ENCODE measurements at places on chromosomes 1 and 21. TPM values are rescaled to one million over a fixed set of nuclear protein-coding genes. Genes with fewer than 3 reads are reported as not detected.

Gene LCE3E
- total RNA-seq = not detected

- H3K4me3 ChIP-seq = no peak overlapping the region
- DNase-seq = no peak
- no peaks in the 10 kb centered on the region for H3K36me3 ChIP-seq
- peaks cover 76% of the 10 kb centered on the region for H3K4me1 ChIP-seq
- peak overlapping the region; percentile 63 for H3K27ac ChIP-seq
Observed at GRCh38 chr1:109821831-109822745, 58.4 kb upstream of the EPS8L3 start.

Gene GBP5
- total RNA-seq = 5.4 TPM

DNA sequence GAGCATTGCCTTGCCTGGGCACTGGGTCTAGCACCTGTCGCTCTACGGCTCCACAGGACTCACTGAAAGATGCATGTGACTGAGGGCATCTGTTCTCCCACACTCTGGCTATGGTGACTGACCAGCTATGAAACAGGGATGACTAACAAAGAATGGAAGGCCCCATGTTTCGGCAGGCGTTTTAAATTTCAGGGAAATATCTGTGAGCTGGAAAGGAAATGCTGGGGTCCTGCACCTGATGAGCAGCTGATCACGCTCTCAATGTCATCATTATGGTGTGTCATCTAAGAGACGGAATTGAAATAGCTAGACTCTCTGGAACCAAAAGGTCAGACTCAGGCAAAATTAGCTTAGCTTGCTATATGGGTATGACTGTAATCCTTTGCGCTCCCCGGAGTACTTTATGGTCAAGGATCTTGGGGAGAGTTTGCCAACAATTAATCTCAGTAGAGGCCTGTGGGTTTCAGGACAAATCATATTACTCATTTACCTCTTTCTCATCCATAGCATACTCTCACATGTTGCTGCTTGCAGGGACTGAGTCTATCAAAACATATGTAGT is 24.5 kb upstream of the PALMD start:
- no peak overlapping the region for H3K4me3 ChIP-seq
- no peaks in the 10 kb centered on the region for H3K27me3 ChIP-seq
- H3K36me3 ChIP-seq = no peaks in the 10 kb centered on the region
- no peak for DNase-seq
- no peaks in the 10 kb centered on the region for H3K4me1 ChIP-seq

DNA sequence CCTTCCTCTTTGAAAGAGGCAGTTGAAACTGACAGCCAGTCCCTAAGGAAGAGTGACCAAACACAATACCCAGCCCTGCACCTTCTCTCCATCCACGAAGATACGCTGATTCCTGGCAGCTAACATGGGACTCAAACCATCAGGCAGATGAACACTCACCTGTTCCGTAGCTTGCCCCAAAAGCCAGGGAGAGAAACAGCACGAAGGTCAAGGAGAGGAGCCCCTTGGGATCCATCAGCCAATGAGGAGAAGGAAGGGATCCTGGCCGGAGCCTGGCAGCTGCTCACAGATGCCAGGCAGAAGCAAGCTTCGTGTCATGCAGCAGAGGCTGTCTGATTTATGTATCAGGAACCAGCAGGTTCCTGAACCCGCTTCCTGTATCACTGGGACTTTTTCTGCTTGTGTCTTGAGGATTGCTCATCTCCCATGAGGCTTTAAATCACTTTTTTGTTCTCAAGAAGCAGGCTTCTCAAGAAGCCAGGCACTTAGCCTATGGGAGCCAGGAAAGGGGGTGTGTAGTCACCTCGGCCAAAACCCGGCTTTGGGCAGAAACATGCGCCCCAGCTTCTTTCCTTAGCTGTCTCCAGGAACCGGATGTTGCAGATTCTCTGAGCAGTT is at the start of gene SLAMF1:
TSS of gene SLAMF1 (minus strand) at position 334 of the 618 bp plus-strand sequence. CDS start at position 235, 99 bp downstream.
- no peaks in the 10 kb centered on the region for H3K36me3 ChIP-seq
- no peaks in the 10 kb centered on the region for H3K27me3 ChIP-seq
- H3K4me1 ChIP-seq = no peaks in the 10 kb centered on the region

GRCh38 chr1:44050261-44050660 is 19.0 kb upstream of the SLC6A9 start:
- H3K36me3 ChIP-seq = no peaks in the 10 kb centered on the region
- no peak for DNase-seq
- H3K27ac ChIP-seq = no peak overlapping the region
- no peaks in the 10 kb centered on the region for H3K4me1 ChIP-seq
- H3K4me3 ChIP-seq = no peak overlapping the region

GRCh38 chr1:183148599-183148998 is 37.5 kb upstream of the LAMC2 start:
- H3K4me1 ChIP-seq = peaks cover 3% of the 10 kb centered on the region
- no peaks in the 10 kb centered on the region for H3K27me3 ChIP-seq
- no peak overlapping the region for H3K4me3 ChIP-seq
- no peak for DNase-seq
- H3K27ac ChIP-seq = peak overlapping the region; percentile 17

DNA sequence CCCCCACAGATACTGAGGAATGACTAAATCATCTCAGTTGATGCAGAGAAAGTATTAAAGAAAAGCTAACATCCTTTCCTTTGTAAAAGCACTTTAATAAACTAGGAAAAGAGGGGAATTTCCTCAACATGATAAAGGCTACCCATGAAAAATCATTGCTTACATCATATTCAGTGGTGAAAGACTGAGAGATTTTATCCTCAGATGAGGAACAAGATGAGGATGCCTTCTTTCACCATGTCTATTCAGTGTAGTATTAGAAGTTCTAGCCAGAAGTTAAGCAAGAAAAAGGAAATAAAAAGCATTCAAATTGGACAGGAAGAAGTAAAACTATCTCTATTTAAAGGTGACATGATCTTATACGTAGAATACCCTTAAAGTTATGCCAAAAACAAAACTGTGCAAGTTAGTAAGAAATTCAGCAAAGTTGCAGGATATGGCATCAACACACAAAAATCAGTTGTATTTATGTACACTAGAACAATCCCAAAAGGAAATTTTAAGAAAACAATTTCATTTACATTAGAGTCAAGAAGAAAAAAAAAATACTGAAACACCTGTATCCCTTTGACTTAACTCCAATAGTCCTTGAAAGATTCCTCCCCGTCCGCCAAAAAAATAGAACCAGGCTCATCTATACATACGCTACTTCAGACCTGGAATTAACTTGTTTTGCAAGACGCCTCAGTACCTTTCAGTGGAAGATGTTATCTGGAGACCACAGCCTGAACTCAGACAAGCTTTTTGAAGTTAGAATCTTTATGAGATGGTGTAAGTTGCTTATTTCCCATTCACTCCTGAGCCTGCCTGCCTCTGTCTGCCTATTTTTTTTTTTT is 17.5 kb downstream of the ZMYM4 start:
- no peak for DNase-seq
- no peaks in the 10 kb centered on the region for H3K27me3 ChIP-seq
- H3K27ac ChIP-seq = no peak overlapping the region
- H3K4me3 ChIP-seq = no peak overlapping the region
- H3K4me1 ChIP-seq = peaks cover 16% of the 10 kb centered on the region

GRCh38 chr1:117077267-117077666 is 17.1 kb downstream of the TTF2 start:
- H3K4me3 ChIP-seq = no peak overlapping the region
- peaks cover 65% of the 10 kb centered on the region for H3K36me3 ChIP-seq
- no peak for DNase-seq
- H3K27ac ChIP-seq = no peak overlapping the region

Gene TNFRSF14
- total RNA-seq = 133 TPM

Gene PLA2G4A
- total RNA-seq = 10.7 TPM

DNA sequence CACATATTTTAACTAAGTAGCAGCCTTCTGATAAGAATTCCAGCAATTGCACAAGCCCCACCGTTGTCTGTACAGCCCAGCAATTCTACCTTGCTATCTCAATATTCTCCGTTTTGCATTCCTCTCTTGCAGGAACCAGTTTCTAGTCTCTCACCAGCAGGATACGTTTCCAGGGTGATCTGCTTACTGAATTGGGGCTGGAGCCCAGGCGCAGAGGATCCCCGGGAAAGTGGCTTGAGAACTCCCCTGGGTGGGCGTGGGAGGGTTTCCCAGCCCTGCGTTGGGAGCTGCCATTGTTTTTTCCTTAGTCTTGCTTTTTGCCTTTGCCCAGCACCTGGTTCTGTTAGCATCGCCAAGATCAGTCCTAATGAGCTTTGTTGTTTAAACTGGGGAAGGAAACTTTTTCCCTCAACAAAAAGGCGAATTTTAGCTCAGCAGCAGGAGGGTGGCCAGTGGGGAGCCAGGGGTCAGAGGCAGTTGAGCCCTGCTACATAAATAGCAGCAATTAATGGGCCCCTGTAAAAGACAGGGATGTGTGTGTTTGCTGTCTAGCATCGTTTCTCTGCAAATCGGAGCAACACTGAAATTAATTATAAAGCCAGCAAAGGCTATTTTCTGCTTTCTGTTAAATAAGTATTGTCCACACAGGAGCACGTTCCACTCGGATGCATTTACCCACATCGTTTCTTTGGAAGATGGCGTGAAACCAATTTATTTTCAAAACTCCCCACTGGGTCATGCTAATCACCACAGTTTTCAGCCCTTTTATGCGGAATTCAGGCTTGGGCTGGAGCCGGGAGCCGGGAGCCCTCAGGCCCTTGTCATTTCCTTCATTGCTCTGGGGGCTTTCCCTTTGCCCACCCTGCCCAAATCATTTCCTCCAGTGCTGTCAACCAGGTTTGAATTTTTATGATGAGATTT is 36.6 kb downstream of the HUNK start:
- no peak for DNase-seq
- no peak overlapping the region for H3K4me3 ChIP-seq
- peaks cover 4% of the 10 kb centered on the region for H3K27me3 ChIP-seq

Gene LCE1C
- total RNA-seq = not detected
